ENCODE measurements at places on chromosomes 16 and 17.

- no peak overlapping the region for H3K4me3 ChIP-seq
- H3K4me1 ChIP-seq, result peaks cover 12% of the 10 kb centered on the region
- no peaks in the 10 kb centered on the region for H3K36me3 ChIP-seq
- DNase-seq, result no peak
Measured at GRCh38 chr16:67383284-67383683, 10.0 kb downstream of the TPPP3 start.

GRCh38 chr16:11134722-11135463 lies 121.1 kb downstream of the SOCS1 start:
- peak overlapping the region; percentile 62 for H3K27ac ChIP-seq
- no peak for DNase-seq
- H3K27me3 ChIP-seq, result no peaks in the 10 kb centered on the region
- H3K36me3 ChIP-seq, result peaks cover 11% of the 10 kb centered on the region

DNA sequence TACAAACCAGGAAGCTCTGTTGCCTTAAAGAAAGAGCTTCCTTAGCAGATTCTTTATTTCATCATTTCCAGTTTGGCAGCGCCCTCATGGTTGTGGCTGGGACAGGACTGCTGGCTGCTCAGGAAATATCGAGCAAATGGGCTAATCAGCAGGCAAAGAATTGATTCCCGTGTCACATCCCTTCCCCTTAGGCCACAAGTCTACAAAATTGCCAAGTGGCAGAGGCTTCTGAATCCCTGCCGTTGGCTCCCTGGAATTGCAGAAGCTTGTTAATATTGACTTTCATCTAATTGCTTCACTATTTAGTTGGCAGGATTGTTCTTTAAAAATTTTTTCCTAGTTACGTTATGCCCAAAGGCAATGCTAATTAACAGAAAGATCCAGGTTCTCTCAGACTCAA lies 456.3 kb upstream of the ERCC4 start:
- H3K4me1 ChIP-seq, result no peaks in the 10 kb centered on the region
- H3K27me3 ChIP-seq, result peaks cover 4% of the 10 kb centered on the region
- no peaks in the 10 kb centered on the region for H3K36me3 ChIP-seq
- H3K4me3 ChIP-seq, result no peak overlapping the region
- no peak for DNase-seq

DNA sequence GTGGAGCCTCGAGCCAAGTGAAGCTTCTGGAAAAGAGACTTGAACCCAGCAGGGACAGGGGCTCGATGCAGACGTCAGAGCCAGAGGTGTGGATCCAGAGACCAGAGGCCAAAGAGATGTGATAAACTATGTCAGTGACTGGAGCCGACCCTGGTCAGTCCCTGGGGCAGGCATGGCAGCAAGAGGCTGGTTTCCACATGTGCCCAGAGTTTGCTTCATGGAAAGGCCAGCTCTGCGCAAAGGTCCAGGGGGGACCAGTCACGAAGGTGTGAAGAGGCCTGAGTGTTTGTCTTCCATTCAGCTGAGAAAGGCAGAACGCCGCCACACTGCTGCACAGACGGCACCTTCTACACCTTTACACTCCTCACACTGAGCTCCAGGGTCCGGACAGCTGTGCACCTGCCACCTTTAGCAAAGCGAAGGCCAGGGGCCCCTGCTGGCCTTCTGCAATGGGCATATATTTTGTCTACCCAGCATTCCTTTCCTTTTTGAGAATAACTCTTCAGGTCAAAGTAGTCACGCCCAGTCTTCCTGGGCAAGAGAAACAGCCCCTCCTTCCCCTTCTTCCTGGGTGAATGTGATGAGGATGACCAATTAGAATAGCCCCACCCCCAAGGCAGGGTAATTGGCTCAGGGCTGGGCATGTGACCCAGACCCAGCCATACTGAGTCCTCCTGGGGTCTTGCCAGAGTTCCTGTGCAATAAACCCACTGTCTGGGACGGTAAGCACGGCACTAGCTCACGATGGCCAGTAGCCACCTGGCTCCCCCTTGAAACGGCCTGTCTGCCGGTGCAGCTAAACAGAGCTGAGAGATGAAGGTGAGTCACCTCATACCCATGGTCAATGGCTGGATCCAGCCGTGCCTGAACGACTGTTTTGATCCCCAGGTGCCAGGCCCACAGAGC lies 2.3 kb upstream of the RPH3AL start:
- H3K27me3 ChIP-seq, result no peaks in the 10 kb centered on the region
- peaks cover 7% of the 10 kb centered on the region for H3K36me3 ChIP-seq
- H3K4me3 ChIP-seq, result no peak overlapping the region
- H3K4me1 ChIP-seq, result peaks cover 38% of the 10 kb centered on the region
- peak overlapping the region; percentile 65 for H3K27ac ChIP-seq
- no peak for DNase-seq

DNA sequence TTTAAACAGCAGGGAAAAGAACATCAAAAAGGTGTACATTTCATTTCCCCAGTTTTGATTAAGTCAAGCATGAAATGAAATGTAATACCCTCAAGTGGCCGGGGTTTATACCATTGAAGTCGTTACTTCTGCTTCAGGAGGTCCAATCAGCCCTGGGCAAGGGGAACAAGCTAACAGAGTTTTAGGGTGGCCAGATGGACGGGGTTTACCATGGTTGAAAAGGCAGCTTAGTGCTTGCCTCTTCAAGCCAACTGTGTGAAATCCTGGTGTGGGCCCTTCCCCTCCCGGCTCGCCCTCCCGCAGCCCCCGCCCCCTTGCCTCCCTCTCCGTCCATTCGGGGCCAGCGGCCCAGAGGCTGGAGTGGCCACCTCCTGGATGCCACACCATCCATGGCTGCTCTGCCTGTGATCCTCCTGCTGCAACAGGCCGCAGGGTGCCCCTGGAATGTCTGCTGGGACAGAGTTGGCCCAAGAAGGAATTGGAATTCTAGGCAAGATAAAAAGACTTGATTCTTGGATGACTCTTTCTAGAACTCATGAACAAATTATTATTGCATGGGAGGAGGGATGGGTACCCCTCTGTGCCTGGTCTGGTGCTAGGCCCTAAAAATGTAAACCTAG lies 296.2 kb upstream of the IRX3 start:
- no peak overlapping the region for H3K4me3 ChIP-seq
- no peak for DNase-seq
- H3K27me3 ChIP-seq, result peaks cover 19% of the 10 kb centered on the region
- no peak overlapping the region for H3K27ac ChIP-seq
- no peaks in the 10 kb centered on the region for H3K36me3 ChIP-seq

DNA sequence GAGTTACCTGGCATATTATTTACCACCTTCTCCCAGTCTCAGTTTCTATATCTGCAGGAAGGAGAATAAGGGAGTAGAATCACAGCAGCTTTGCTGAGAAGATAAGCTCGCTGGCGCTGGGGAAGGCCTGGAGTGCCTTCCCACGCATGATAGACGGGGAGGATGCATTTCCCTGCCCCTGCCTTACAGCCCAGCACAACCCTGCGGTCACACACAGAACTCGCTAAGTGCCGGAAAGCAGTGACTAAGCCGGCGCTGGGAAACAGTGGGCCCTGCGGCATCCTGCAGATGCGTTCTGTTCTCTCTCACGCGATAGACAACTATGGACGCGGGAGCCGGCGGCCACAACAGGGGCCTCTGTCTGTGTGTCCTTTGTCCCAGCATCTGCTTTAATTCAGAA lies 4.8 kb downstream of the CA5A start:
- no peak overlapping the region for H3K4me3 ChIP-seq
- no peaks in the 10 kb centered on the region for H3K27me3 ChIP-seq
- H3K27ac ChIP-seq, result no peak overlapping the region
- no peaks in the 10 kb centered on the region for H3K36me3 ChIP-seq
- H3K4me1 ChIP-seq, result peaks cover under 1% of the 10 kb centered on the region

DNA sequence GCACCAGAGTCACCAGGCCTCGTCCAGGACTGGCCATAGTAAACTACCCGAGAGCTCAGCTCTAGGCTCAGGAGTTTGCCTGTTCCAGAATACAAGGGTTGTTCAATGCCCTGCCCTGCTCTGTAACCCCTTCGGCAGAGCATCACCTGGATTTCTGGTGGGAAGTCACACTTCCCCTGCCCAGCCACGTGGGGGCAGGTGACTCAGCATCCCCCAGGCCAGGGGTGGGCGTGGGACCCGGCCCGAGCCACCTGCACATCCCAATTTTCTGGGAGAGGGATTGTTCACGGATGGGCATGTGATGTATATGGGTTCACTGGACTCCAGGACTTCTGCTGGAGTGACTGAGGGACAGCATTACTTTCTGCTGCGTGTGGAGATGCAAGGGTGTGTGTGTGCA lies 25.8 kb downstream of the COX4I1 start:
- no peak for DNase-seq
- H3K4me1 ChIP-seq, result peaks cover 5% of the 10 kb centered on the region
- no peak overlapping the region for H3K4me3 ChIP-seq
- H3K36me3 ChIP-seq, result no peaks in the 10 kb centered on the region
- peaks cover 21% of the 10 kb centered on the region for H3K27me3 ChIP-seq
- H3K27ac ChIP-seq, result no peak overlapping the region

- H3K4me3 ChIP-seq, result peak overlapping the region; percentile 91
- peaks cover 20% of the 10 kb centered on the region for H3K27me3 ChIP-seq
- H3K27ac ChIP-seq, result peak overlapping the region; percentile 86
- H3K36me3 ChIP-seq, result no peaks in the 10 kb centered on the region
Measured at GRCh38 chr17:7703584-7704479, 1.2 kb upstream of the EFNB3 start.

DNA sequence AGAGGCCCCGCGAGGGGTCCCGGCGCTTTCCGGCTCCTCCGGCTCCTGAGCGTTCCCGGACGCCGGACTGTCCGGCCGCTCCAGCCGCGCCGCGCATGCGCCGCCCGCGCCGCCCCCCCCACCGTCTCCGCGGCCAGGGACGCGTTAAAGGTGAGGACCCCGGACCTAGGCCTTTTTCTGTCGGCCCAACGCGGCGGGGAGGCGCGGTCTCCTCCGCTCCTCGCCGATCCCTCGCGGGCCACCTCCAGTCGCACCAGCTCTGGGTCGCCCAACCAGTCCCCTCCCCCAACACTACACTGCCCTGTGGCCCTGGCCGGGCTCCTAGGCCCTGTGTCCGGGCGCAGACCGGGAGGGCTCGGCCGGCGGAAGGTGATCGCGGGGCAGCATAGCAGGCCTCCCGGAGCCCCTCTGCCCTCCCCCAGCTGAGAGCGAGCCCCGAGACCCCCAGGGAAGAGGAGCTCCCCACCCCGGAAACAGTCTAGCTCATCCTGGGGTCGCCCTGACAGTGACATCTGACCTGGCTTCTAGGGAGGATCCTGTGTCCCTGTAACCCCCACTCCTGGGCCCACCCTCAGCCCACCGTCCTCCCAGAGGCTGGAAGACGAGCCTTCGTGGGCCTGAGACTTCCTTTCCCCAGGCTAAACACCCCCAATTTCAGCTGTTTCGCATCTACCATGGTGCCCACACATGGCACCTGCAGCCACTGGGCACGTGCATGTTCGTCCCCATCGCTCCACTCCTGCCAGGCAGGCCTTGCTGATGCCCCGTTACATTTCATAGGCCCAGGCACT lies 14.7 kb upstream of the BCAR1 start:
- DNase-seq, result peak; percentile 91
- H3K36me3 ChIP-seq, result no peaks in the 10 kb centered on the region
- H3K27me3 ChIP-seq, result no peaks in the 10 kb centered on the region
- H3K4me3 ChIP-seq, result peak overlapping the region; percentile 91

DNA sequence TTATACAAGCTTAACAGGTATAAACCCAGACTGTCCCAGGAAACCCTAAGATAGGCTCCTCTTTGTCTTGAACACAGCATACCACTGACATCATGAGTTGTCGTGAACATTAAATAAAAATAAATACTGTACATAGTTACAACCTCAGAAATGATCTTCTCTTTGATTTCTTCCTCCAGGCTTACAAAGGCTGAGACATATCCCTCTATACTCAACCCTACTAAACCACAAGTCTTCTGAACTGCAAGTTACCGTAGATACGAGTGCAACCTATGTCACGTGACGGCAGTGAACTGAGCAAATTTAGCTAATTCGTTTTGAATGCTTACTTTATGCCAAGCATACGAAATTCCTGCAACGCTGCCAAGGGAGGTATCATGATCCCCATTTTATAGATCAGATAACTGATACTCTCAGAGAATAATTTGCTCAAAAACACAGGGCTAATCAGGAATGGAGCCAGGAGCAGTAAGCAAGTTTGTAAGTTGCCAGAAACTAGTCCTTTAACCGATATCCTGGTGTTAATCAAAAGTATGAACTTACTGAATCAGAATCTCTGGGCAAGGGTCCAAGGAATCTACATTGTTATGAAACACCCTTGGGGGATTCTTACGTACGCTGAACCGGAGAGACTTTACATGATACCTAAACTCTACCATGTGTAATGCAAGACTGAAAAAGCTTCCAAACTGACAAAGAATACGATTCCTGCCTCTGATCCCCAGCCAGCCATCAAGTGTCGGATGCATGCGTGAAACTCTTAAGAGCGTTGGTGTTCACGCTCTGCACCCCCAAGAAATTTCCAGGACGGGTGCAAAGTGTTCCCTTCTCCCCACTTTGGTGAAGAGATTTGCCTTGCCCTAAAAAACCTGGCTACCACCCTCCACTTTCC lies 106.2 kb downstream of the XYLT1 start:
- no peak for DNase-seq
- peaks cover 30% of the 10 kb centered on the region for H3K4me1 ChIP-seq
- H3K27ac ChIP-seq, result no peak overlapping the region
- no peak overlapping the region for H3K4me3 ChIP-seq

GRCh38 chr16:73317321-73317857 lies 269.5 kb upstream of the ZFHX3 start:
- peaks cover 9% of the 10 kb centered on the region for H3K27me3 ChIP-seq
- no peak overlapping the region for H3K4me3 ChIP-seq
- peaks cover 3% of the 10 kb centered on the region for H3K36me3 ChIP-seq
- H3K4me1 ChIP-seq, result peaks cover 19% of the 10 kb centered on the region

- DNase-seq, result no peak
- peaks cover 29% of the 10 kb centered on the region for H3K27me3 ChIP-seq
- H3K27ac ChIP-seq, result no peak overlapping the region
- no peak overlapping the region for H3K4me3 ChIP-seq
- H3K4me1 ChIP-seq, result no peaks in the 10 kb centered on the region
- no peaks in the 10 kb centered on the region for H3K36me3 ChIP-seq
Measured at GRCh38 chr17:42188749-42189650, 3.7 kb upstream of the HCRT start.

- no peak overlapping the region for H3K27ac ChIP-seq
- H3K4me1 ChIP-seq, result no peaks in the 10 kb centered on the region
- DNase-seq, result no peak
- H3K4me3 ChIP-seq, result no peak overlapping the region
- peaks cover 6% of the 10 kb centered on the region for H3K27me3 ChIP-seq
- no peaks in the 10 kb centered on the region for H3K36me3 ChIP-seq
Measured at GRCh38 chr17:10807704-10808128, 3.8 kb upstream of the TMEM238L start.

- H3K36me3 ChIP-seq, result no peaks in the 10 kb centered on the region
- peaks cover 26% of the 10 kb centered on the region for H3K4me1 ChIP-seq
- peaks cover 36% of the 10 kb centered on the region for H3K27me3 ChIP-seq
- H3K4me3 ChIP-seq, result no peak overlapping the region
- DNase-seq, result no peak
Measured at GRCh38 chr17:73157521-73157890, 7.3 kb upstream of the SSTR2 start.

Measured in type B pancreatic cell (in vitro differentiated cells).